ENCODE measurements at places on chromosomes 6 and 20.

- no peak for DNase-seq
Measured at GRCh38 chr6:34104186-34104585, 41.7 kb downstream of the GRM4 start.

DNA sequence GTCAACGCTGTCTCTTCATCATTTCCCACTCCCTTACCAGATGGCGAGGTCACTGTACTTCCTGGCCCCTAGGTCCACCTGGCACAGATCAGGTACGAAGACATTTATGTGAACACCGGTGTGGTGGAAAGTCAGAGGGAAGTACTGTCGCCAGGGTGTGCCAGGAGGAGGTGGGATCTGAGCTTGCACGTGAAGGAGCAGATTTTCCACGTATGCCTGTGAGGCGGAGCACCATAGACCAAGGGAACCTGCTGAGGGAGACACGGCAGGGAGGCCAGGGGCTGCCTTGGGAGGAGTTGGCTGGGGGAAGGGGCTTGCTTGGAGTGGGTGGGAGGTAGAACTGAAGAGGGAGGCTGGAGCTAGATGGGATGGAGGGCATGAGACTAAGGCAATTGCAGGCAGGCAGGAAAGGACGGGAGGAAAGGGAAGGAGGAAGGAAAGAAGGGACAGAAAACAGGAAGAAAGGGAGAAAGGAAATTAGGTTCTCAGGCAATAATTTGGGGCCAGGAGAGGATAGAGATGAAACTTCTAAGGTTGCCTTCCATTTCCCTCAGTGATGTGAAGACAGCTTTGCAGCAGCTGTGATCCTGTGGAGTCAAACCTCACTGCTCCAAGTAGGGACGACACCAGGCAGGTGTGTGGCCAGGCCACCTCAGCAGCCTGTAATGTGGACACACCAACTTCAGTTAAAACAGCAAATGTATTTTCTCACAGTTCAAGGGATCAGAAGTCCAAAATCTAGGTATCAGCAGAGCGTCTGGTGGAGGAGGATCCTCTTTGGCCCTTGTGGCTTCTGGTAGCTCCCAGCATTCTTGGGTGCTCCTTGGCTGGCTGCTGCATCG, 46.8 kb downstream of the CHMP4B start:
- DNase-seq: no peak

DNA sequence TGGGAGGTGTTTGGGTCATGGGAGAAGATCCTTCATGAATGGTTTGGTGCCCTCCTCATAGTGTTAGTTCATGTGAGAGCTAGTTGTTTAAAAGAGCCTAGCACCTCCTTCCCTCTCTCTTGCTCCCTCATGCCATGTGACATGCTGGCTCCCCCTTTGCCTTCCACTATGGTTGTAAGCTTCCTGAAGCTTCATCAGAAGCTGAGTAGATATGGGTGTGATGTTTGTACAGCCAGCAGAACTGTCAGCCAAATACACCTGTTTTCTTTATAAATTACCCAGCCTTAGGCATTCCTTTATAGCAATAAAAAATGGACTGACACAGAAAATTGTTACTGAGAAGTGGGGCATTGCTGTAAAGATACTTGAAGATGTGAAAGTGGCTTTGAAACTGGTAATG, 731.1 kb upstream of the FLRT3 start:
- no peak for DNase-seq

DNA sequence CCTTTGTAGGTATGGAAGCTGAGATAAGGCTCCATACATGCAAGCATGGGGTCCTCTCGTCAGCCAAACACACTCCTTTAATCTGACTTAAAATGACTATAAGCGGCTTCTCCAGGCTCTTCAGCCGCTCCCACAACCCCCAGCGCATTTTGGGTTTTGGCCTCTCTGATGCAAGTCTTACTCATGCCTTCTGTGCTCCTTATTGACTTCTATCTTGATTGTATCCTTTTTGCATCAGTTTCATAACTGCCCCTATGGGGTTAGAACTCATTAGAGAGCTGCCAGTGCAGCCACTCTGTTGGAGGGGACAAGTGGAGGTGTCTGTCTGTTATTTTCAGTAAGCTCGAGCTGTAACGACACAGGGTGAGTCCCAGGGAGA, 70.1 kb upstream of the TAB2 start:
- no peak for DNase-seq

DNA sequence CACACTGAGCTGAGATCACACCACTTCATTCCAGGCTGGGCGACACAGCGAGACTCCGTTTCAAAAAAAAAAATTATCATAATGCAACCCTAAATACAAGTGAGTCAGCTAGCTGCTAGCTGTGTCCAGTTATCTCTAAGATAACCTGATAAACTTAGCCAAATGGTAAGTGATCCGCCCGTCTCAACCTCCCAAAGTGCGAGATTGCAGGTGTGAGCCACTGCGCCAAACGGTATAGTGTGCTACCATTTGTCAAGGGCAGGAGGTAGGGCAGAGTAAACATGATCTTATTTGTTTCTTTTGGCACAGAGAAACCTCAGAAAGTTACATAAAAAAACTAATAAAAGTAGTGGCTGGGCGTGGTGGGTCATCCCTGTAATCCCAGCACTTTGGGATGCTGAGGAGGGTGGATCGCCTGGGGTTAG, 4.7 kb upstream of the C6orf132 start:
- no peak for DNase-seq

GRCh38 chr6:89680551-89680950, 42.0 kb upstream of the LYRM2 start:
- DNase-seq: no peak

DNA sequence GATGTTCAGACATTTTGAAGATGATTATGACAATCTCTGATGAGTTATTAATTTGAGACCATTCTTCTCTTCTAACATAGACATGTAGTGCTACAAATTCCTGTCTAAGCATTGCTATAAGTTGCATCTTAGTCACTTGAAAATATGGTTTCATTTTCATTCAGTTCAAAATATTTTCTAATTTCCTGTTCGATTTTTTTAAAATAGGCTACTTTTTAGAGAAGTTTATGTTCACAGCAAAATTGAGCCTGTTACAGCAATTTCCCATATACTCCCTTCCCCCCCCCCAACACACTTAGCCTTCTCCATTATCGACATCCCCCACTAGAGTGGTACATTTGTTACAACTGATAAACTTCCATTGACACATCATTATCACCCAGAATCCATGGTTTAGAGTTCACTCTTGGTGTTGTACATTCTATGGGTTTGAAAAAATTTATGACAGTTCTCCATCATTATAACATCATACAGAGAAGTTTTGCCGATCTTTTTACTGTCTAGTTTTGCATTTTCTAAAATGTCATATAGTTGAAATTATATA, 31.2 kb downstream of the PLAGL1 start:
- no peak for DNase-seq

- DNase-seq: no peak
Measured at GRCh38 chr6:76506808-76507207, 434.3 kb upstream of the IMPG1 start.

GRCh38 chr6:117491916-117492315, 9.4 kb downstream of the DCBLD1 start:
- DNase-seq: no peak

DNA sequence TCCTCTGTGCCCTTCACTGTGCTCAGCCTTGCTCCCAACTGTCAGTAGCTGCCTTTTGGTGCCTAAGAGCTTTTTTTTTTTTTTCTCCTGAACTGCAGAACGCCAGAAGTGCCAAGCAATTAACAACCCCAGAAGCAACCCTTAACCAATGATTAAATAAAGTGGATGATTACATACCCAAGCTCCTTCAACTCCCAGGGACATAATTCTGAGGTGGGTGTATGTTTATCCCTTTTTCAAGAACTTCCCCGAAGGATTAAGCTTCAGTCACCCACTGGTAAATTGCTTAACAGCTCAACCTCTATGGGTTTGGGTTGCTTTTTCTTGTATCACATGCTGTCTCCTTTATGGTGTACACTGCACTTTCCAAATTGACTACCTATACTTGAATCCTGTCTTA, 41.1 kb downstream of the KLHL31 start:
- no peak for DNase-seq

DNA sequence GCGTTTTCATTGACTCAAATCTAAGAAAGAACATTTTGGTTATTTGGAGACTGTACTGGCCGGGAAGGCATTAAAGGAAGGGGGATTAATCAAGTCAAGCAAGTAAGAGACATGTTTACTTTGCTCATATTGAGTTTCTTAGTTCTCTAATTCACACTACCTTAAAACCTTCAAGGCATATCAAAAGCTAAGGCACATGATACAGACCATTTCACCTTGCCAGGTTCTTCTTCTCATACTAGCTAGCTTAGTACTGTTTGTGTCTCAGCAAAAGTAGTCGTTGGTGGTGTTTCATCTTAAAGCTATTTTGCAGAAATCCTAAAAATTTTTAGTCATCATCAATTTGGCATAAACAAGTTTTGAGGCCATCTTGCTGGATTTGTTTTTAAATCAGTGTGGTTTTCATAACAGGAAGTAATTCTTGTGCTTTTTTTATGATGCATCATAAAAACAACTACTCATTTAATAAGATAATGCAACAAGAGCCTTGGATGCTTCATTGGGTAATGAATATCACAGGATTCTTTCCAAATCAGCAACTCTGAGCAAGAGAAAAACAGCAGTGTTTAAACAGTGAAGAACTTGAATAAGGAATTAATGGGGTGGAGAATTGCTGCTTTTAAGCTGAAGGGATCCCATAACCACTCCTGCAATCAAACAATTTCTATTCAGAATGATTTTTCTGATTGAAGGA, 425.3 kb downstream of the EPM2A start:
- DNase-seq: no peak

DNA sequence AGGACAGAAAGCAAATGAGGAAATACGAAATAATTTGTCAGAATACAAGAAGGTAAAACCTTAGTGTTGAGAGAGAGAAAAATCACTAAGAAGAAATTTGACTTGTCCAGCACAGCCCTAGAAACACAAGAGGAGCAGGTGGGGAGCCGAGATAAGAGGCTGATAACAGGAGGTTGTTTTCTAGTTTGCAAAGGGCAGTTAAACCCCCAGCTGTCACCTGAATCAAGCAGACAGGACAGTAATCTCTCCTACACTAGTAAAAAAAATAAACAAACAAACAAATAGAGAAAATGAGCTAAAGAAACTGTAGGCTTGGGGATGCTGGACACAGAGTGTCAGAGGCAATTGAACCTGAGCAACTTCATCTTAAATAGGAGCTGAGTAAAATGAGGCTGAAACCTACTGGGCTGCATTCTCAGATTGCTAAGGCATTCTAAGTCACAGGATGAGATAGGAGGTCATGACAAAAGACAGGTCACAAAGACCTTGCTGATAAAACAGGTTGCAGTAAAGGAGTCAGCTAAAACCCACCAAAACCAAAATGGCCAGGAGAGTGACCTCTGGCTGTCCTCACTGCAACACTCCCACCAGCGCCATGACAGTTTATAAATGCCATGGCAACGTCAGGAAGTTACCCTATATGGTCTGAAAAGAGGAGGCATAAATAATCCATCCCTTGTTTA, 40.4 kb downstream of the FAM184A start:
- no peak for DNase-seq

DNA sequence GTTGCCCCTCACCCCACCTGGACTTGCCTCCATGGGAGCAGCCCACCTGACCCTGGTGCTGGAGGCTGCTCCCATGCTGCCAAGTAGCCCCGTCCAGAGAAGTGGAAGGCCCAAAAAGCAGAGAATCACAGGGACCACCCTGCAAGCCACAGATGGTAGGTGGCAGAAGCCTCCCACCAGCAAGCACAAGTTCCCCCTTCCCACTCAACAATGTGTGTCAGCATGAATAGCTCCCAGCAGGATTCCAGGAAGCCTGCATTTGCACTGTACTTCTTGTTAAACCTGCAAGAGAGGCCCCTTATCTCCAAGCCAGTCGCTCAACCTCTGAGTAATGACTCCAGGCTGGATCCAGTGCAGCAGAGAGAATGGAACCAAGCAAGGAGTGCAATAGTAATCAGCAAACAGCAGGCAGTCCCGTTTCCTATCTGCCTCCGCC, 180.8 kb upstream of the CST7 start:
- DNase-seq: no peak

- DNase-seq: no peak
Measured at GRCh38 chr6:11085758-11086435, 7.7 kb upstream of the SMIM13 start.

DNA sequence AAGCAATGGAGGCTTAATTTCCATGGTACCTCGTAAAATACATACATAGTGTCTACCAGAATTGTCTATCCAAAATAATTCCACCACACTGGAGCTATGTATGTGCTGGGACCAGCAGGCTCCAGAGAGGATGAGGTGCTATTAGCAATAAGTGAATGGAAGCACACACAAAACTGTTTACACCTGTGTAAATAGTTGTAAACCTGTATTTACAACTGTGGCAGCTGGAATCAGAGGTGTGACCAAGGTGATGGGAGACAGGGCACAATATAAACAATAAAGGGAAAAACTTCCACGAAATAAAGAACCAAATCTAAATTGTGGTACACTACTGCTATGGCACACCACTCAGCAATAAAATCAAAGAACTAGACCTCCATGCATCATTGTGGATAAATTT, 14.4 kb downstream of the RARS2 start:
- no peak for DNase-seq

DNA sequence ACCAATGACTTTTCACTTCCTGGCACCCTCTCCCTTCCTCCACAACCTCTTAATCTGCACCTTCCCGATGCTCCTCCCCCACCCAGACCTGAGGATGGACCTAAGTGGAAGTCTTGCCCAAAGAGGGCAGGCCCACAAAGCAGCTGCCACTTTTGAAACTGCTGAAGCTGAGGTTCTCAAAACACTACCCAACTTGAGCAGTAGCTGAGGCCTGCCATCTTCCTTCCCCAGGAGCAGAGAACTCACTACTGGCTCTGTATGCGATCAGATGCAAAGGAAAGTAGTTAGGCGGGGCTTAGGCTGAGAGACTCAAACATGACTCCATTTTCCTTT, 1.5 kb downstream of the HM13 start:
- no peak for DNase-seq

GRCh38 chr6:15538106-15538505, 124.7 kb downstream of the DTNBP1 start:
- DNase-seq: no peak

- no peak for DNase-seq
Measured at GRCh38 chr20:23347791-23348190, 2.8 kb upstream of the NXT1 start.

- no peak for DNase-seq
Measured at GRCh38 chr6:15420959-15421438, 175.1 kb downstream of the JARID2 start.

- no peak for DNase-seq
Measured at GRCh38 chr6:2938632-2939083, 32.7 kb downstream of the SERPINB6 start.

- no peak for DNase-seq
Measured at GRCh38 chr6:12842114-12842513, 125.5 kb downstream of the PHACTR1 start.

DNA sequence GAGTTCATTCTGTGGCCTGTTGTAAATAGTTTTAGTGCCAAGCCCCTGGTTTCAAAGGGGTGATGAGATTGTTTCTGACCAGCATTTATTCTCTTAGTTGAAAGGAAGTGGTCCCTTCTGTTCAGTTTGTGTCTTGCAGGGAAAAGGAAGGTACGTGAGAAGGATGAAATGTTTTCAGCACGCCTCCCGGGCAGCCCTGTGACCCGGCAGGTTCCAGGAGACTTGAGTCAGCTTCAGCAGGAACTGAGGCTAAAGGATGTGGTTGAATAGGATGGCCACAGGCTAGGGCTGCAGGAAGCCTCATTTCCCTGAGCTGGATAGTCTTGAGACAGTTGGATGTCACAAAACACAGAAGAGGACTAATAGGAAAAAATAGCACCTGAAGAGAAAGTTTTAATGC, 132.4 kb upstream of the SYNDIG1 start:
- DNase-seq: no peak
